ENCODE measurements at places on chromosomes 12 and 14. TPM values are rescaled to one million over a fixed set of nuclear protein-coding genes. Genes with fewer than 3 reads are reported as not detected.

Gene NINJ2
- total RNA-seq: 1.4 TPM

Gene GPRC5D
- not detected for total RNA-seq

Gene AP5M1
- 54.8 TPM for total RNA-seq

Gene ACVRL1
- total RNA-seq: 422 TPM

Gene KRT79
- not detected for total RNA-seq

Gene KRT6B
- total RNA-seq: not detected

Gene GPR68
- 0.36 TPM for total RNA-seq

Gene LRFN5
- 0.07 TPM for total RNA-seq

Gene EIF5
- 330 TPM for total RNA-seq

Gene RHOJ
- 241 TPM for total RNA-seq

Gene YEATS4
- 31.8 TPM for total RNA-seq

Gene KERA
- total RNA-seq: not detected

Gene ATXN3
- 37.3 TPM for total RNA-seq

Gene OLR1
- total RNA-seq: not detected

Gene SCN8A
- 21.8 TPM for total RNA-seq

Gene RPL6
- total RNA-seq: 1,431 TPM

Gene GPD1
- total RNA-seq: not detected

Gene SDR9C7
- total RNA-seq: not detected

Gene OASL
- total RNA-seq: 0.29 TPM

Gene SYT1
- total RNA-seq: 1.1 TPM

Gene GALNT4
- 26.1 TPM for total RNA-seq

Gene SNW1
- total RNA-seq: 91.1 TPM

Gene TMEM121
- 5.7 TPM for total RNA-seq

Gene PPFIA2
- not detected for total RNA-seq

Gene AICDA
- total RNA-seq: not detected

Gene EPYC
- total RNA-seq: not detected

Gene GSG1
- total RNA-seq: not detected

Gene REP15
- total RNA-seq: 6.6 TPM

Gene ADCK1
- 3.9 TPM for total RNA-seq

Gene BEGAIN
- 0.22 TPM for total RNA-seq

Gene TCP11L2
- total RNA-seq: 27.2 TPM

Gene PLBD1
- 1.0 TPM for total RNA-seq

Gene CHGA
- total RNA-seq: not detected

Gene RIPK3
- 2.1 TPM for total RNA-seq

Gene CPSF6
- total RNA-seq: 43.4 TPM

Gene SERPINA9
- total RNA-seq: not detected

Gene CCDC198
- not detected for total RNA-seq

Gene ASCL1
- not detected for total RNA-seq

Gene MAP3K9
- under 0.01 TPM for total RNA-seq

Gene WASHC3
- 46.1 TPM for total RNA-seq

Gene NANOG
- total RNA-seq: not detected

Gene SMIM41
- total RNA-seq: not detected

Gene VRTN
- total RNA-seq: not detected

Gene ZNF268
- total RNA-seq: 22.8 TPM

Data from thoracic aorta endothelial cell (primary cell).